ENCODE measurements at places on chromosomes 16 and 17. TPM values are rescaled to one million over a fixed set of nuclear protein-coding genes. Genes with fewer than 3 reads are reported as not detected.
A peak's percentile ranks its signal among the peaks of the same experiment; 100 is the strongest.

PRKCB gene
- 0.80 TPM for total RNA-seq

DNA sequence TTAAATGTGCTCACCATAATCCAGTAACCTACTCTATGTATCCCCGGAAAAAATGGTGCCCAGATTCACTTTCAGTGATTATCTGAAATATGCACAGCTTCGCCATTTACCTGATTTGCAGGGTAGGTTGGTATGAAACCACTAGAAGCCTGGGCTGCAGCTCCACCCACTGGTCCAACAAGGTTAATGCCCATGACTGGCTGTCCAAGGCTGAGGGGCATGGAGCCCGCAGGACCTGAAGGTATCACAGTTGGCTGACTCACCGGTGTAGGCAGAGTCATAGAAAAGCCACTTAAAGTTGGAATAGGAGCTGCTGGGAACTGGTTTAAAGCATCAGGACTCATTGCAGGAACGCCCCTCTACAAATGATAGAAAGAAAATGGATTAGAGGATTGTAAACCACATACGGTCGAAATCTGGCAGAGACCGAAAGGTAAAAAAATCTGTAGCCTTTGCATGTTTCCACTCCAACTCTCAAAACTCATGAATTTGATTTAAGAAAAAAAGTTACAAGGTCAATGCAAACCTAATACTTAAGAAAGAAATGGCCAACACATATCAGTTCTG lies 38.6 kb downstream of the SYNRG start:
- DNase-seq, result peak; percentile 81

- no peak for DNase-seq
These were observed 17.7 kb downstream of the KSR1 start for GRCh38 chr17:27473748-27474609.

- peak; percentile 95 for DNase-seq
These were observed 1.8 kb upstream of the BCAR1 start for GRCh38 chr16:75252946-75253911.

DNA sequence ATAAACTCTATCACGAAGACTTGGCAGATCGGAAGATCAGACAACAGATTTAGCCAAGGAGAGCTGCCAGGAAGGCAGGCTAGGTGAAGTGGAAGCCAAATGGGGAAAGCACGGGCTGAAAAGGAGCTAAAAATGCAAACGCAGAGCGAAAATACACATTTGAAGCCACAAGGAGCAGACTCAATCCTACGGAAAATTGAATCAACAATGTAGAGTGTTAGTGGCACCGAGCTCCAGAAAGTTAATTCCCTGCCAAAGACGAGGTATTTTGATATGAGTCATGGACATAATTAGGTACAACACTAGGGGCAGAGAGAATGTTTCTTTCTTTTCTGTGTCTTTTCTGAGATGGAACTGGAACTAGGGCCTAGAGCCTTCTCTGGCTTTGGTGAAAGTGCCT lies 20.7 kb downstream of the GSG1L start:
- no peak for DNase-seq

KRTAP4-6 gene
- not detected for total RNA-seq

DNA sequence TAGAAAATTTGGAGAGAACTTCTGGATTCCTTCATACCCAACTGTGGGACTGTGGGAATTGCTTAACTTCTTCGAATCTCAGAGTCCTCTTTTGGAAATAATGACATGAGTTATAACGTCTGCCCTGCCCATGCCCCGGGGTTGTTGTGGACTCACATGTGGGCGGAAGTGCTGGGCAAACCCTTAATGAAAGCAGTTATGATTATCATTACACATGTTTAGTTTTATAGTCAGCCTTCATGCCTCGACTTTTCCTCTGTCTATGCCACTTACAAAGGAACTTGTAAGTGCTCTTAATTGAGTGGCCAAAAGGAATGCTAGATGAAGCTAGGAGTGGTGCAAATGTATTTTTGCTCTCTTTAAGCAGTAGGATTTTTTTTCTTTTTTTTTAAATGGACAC lies 3.9 kb downstream of the KRT27 start:
- DNase-seq, result no peak

- no peak for DNase-seq
These were observed 154.5 kb downstream of the CBLN1 start for GRCh38 chr16:49127103-49127502.

- no peak for DNase-seq
These were observed 3.5 kb downstream of the CACNG4 start for GRCh38 chr17:66967837-66968543.

NLRC3 gene
- 0.03 TPM for total RNA-seq

UTS2R gene
- total RNA-seq, result not detected

GRCh38 chr16:82042846-82043245 lies 7.8 kb downstream of the HSD17B2 start:
- DNase-seq, result no peak

C16orf74 gene
- total RNA-seq, result 4.1 TPM

GRCh38 chr16:11249233-11250061 lies 6.6 kb downstream of the SOCS1 start:
- DNase-seq, result peak; percentile 66

All from H7 (cell line).